HepG2 (cell line): ENCODE measurements at places on chromosomes 2 and 18.

- no peak for DNase-seq
These were observed 916 bp upstream of the PDCD1 start for GRCh38 chr2:241859436-241860183.

DNA sequence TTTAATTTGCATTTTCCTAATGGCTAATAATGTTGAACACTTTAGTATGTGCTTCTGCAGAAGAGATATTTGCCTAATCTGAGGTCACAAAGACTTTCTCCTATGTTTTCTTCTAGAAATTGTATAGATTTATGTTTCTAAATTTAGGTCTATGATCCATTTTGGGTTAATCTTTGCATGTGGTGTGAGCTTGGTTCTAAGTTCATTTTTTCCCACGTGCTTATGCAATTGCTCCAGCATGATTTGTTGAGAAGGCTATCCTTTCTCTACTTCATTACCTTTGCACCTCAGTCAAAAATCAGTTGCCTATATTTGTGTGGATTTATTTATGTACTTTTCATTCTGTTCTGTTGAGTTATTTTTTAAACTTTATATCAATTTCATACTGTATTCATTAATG lies 15.0 kb upstream of the RNF103 start:
- DNase-seq = no peak

DNA sequence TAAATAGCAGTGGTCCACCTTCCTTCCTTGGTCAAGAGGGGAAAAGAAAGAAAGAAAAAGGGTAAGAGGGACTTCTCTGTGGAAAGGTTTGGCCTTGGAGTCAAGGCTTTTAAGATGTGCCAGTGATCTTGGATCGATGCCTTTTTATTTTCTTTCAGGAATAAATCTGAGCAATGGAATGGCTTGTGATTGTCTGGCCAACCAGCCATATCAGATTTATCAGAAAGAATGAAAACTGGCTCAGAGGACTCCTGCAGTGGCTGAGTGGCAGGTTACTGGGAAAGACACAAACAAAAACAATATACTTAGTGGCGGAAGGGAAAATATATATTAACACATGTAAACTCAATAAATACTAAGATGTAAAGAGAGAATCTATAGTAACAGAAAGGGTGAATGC lies 4.3 kb downstream of the ERBB4 start:
- no peak for DNase-seq

- no peak for DNase-seq
These were observed 277.3 kb downstream of the AGAP1 start for GRCh38 chr2:235770909-235771820.

GRCh38 chr2:109736177-109736827 lies 57.8 kb upstream of the RGPD5 start:
- peak; percentile 69 for DNase-seq
